ENCODE measurements at places on chromosomes 5 and 9.

DNA sequence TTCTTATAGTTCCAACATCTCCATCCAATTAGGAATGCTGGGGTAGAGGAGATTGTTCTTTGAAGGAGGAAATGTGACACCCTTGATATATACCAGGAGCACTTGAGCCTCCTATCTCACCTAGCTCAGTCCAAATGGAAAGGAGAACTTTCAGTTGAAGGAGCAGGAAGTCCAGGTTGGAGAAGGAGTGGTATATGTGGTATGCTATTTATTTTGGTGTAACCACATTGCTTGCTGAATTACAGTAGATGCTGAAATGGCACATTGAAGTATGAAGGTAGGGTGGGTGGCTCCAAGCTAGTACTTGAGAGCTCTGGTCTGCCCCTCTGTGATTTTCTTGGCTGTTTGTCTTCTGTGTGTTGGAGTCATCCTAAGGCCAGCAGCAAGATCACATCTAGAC is 6.1 kb downstream of the CSNK1G3 start:
- DNase-seq, result no peak

- no peak for DNase-seq
These were observed 2.9 kb downstream of the RPL12 start for GRCh38 chr9:127448112-127448805.

DNA sequence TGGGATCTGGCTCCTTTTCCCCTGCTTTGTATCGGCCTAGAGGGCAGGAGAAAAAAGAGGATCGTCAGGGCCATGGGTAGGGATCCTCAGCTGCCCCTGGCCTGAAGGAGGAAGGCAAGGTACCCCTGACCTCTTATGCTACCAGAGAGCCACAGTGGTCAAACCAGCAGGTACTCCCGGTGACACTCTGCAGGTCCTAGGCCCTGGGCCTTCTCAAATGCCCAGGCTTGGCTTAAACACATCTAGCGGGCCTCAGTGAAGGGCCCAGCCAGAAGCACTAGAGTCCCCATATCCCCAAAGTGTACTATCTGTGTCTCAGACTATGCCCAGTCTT is 3.5 kb downstream of the IRF1 start:
- DNase-seq, result no peak

- no peak for DNase-seq
These were observed 19.2 kb upstream of the NDST1 start for GRCh38 chr5:150488519-150489359.

GRCh38 chr9:14080959-14081542 is 232.9 kb downstream of the NFIB start:
- no peak for DNase-seq
